Stimulated activated CD8-positive, alpha-beta memory T cell treated with anti-CD3 and anti-CD28 coated beads, Interleukin-7, amount 100 ng/mL, for 1 hour (primary cell): ENCODE measurements at places on chromosomes 2 and 18.

GRCh38 chr2:12965540-12966269 lies 249.0 kb downstream of the TRIB2 start:
- no peak for DNase-seq

DNA sequence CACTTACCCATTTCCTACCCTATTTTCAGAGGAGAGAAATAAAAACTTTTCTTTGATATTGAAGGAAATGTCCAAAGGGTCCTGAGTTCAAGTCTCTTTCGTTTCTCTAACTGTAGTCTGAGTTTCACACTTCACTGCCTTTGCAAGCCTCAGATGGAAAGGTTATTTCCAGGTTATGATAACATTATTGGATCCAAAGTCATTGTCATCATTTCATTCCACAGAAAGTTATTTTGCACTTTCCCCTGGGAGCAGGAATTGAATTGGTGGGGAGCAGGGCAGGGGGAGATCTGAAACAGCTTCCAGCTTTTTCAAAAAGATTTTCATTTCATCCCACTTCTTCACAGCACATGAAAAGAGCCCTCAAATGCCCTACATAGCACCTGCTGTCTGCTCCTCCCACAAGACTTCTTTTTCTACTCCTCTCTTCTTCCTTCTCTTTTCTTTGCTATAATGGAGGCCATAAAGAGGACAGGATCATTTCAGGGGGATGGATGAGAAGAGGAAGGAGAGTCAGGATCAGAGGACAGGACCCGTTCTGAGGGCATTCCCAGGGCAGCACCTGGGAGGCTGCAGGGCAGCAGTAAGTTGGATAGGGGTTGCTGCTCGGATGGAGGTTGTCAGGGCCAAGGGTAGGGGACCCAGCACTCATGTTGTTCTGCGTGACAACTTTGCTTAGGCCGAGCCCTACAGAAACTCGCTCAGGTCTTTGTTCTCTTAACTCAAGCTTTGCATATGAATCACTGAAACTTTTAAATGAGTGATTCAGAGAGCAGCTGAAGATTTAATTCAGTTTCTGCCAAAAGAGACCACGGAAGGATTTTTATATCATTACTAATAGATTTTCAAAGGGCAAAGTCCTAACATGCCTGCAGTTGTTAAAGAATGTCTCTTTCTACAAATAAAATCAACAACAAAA lies 11.4 kb upstream of the GALNT5 start:
- DNase-seq = no peak

- DNase-seq = no peak
Measured at GRCh38 chr2:113976277-113976928, 86.5 kb downstream of the ACTR3 start.

DNA sequence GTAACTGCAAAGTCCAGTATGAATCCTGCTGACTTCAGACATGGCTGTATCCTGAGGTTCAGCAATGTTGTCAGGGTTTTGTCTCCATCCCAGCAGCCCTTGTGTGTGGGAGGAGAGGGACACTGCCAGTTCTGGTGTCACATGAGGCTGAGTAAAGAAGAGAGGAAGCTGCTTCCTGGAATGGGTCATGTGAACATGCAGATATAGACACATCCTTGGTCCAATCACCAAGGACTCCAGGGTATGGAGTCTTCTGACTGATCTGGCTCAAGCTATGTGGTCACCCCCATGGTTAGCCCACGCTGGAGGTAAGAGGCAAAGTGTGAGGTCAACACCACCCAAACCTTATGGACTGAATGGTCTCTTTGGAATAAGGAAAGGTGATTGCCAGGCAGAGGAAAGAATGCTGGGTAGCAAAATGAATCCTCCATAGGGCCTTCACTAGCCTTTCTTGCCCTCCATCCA lies 134.4 kb upstream of the SLC1A4 start:
- DNase-seq = no peak

DNA sequence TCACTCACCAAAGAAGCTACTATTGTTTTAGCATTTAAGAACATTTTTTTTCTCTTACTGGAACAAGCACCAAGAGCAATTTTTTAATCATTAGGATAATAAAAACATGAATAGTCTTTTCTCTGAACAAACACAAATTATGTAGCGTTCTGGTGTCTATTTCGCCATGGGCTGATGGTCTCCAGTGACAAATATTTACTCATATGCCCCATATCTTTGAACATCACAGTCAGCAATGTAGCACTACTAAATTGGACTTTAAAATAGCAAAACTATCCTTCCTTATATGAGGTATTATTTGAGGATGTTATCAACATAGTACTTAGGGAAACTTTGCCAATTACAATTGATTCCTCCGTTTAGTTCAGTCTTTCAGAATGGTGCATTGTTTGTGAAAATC lies 1326.0 kb upstream of the ZEB2 start:
- no peak for DNase-seq

DNA sequence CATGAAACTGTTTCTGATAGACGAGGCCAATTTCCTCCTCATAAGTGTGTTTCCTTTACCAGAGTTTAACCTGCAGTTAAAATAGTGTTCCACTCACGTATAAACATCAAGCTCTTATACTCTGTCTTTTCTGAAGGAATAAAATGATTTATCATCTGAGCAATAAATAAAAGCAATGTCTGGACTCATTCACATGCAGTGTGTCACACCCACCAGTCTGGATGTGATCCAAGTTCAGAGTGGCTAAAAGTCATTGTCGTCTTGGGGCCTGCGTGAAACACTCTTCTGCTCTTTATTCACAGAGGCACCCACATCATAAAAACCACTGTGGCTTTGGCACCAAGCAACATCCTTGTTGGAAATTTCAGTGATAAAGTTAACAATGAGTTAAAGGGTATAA lies 19.5 kb upstream of the SLC9A4 start:
- DNase-seq = no peak

GRCh38 chr2:111134055-111134454 lies 13.3 kb downstream of the BCL2L11 start:
- no peak for DNase-seq
